ENCODE measurements at places on chromosomes 13 and 19.

GRCh38 chr13:49134305-49134704 is 85.8 kb upstream of the MLNR start:
- no peak for DNase-seq

DNA sequence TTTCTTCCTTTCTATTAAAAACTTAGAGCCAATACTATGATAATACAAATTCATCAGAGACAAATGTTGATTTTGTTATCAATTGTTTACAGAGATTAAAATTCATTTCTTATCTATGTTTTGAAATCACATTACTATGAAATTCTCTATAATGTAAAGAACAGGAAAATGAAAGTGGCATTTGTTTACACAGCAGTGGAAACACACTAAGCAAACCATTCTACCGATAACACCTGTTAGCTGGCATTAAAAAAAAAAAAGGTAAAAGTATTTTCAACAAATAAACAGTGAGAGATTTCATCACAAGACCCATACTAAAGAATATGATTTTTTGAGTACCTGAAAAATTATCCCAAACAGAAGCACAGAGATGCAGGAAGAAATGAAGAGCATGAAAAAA is 4.8 kb upstream of the CCDC70 start:
- no peak for DNase-seq

DNA sequence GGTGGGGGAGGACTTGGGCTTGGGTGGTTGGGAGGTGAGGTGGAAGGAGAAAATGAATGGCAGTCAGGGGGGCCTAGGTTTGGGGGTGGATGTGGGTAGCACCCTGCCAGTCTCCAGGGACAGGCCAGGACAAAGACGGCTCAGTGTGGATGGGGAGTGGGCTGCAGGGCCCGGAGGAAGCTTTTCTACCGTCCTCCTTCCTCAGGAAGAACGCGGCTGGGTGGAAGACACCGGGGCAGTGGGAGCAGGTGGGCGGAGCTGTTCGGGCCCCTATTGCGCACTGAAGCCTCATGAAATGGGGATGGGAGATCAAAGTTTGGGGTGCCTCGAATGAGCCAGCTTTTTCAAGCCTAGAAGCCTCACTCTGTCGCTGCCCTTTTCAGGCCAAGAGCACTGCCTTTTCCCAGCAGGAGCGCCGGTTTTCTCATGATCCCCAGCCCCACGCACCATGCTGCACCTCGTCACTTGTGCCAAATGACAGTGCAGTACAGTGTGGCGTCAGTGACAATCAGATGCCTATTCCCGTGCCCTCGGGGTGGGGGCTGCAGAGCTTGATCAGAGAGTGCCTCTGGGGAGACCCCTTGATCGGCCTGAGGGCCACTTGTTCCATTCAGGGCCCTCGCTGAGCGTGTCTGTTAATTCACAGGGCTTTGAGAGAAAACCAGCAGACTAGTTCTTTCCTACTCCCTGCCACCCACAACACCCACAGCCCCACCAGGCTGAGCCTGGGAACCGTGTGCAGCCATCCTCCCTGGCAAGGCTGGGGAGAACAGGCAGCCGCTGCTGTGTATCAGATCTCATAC is 1.5 kb downstream of the CALM3 start:
- DNase-seq, result no peak

- DNase-seq, result no peak
Observed at GRCh38 chr13:25840931-25841330, 210.9 kb downstream of the SHISA2 start.

DNA sequence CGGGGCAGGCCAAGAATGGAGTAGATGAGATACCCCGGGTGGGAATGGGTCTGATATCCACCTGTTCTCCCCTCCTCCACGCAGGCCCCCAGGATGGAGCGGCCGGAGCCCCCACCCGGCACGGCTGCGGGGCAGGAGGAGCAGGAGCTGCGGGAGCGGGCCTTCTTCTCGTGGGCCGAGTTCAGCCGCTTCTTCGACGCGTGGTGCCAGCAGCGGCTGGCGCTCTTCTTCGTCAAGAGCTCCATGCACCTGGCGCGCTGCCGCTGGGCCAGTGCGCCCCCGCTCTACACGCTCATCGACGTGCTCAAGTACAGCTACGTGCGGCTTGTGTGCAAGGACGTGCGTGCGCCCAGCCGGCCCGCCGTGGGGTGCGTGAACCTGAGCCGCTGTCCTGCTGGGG is 1.2 kb downstream of the ZSWIM9 start:
- DNase-seq, result no peak

All from NCI-H446 (cell line).